ENCODE measurements at places on chromosomes 4 and X. TPM values are rescaled to one million over a fixed set of nuclear protein-coding genes. Genes with fewer than 3 reads are reported as not detected.

The COL4A6 gene
- 21.1 TPM for total RNA-seq

The GATA1 gene
- not detected for total RNA-seq

The MAGEB1 gene
- not detected for total RNA-seq

The LRCH2 gene
- total RNA-seq: 0.26 TPM

The NDP gene
- not detected for total RNA-seq

The HTR2C gene
- not detected for total RNA-seq

The RS1 gene
- total RNA-seq: not detected

The ARMCX2 gene
- 30.0 TPM for total RNA-seq

The HTN1 gene
- not detected for total RNA-seq

The GAGE12E gene
- total RNA-seq: not detected

The CCNI gene
- total RNA-seq: 181 TPM
